Stimulated activated CD4-positive, alpha-beta T cell treated with anti-CD3 and anti-CD28 coated beads, Interleukin-15, amount 100 ng/mL, for 24 hours (primary cell): ENCODE measurements at places on chromosomes 11 and 22.

- no peak for DNase-seq
Measured at GRCh38 chr11:16911186-16911585, 103.0 kb downstream of the PLEKHA7 start.

GRCh38 chr11:36014898-36015665 lies 71.2 kb downstream of the LDLRAD3 start:
- no peak for DNase-seq

GRCh38 chr11:46099963-46100316 lies 21.3 kb downstream of the PHF21A start:
- DNase-seq, result no peak

DNA sequence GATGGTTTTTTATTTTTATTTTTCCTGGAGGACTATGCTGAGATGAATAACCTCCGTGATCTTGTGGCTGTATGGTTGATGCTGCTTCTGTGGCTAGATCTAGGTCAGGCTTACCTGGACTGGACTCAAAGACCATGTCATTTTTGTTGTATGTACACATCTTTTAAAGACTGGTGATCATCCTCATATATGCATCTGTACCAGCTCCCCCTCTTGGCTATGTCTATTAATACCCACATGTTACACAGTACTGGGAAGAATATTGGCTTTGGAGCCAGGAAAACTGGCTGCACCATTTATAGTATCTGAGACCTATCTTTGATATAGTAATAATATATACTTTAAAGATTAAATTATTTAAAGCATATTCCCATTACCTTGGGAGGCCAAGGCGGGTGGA lies 18.4 kb upstream of the PITPNB start:
- DNase-seq, result no peak

- DNase-seq, result no peak
Measured at GRCh38 chr11:115391160-115391559, 113.1 kb downstream of the CADM1 start.

DNA sequence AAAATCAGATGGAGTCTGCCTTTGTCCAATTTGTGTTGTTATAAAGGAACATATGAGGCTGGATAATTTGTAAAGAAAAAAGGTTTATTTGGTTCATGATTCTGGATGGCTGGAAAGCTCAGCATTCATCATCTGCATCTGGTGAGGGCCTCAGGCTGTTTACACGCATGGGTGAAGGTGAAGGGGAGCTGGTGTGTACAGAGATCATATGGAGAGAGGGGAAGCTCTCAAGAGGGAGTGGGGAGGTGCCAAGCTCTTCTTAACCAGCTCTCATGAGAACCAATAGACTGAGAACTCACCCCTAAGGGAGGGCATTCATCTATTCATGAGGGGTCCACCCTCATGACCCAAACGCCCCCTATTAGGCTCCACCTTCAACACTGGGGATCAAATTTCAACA lies 40.0 kb downstream of the NEU3 start:
- DNase-seq, result no peak

- no peak for DNase-seq
Measured at GRCh38 chr11:69489746-69490365, 8.4 kb downstream of the LINC01488 start.

GRCh38 chr11:69192301-69192721 lies 36.6 kb downstream of the SMIM38 start:
- no peak for DNase-seq

DNA sequence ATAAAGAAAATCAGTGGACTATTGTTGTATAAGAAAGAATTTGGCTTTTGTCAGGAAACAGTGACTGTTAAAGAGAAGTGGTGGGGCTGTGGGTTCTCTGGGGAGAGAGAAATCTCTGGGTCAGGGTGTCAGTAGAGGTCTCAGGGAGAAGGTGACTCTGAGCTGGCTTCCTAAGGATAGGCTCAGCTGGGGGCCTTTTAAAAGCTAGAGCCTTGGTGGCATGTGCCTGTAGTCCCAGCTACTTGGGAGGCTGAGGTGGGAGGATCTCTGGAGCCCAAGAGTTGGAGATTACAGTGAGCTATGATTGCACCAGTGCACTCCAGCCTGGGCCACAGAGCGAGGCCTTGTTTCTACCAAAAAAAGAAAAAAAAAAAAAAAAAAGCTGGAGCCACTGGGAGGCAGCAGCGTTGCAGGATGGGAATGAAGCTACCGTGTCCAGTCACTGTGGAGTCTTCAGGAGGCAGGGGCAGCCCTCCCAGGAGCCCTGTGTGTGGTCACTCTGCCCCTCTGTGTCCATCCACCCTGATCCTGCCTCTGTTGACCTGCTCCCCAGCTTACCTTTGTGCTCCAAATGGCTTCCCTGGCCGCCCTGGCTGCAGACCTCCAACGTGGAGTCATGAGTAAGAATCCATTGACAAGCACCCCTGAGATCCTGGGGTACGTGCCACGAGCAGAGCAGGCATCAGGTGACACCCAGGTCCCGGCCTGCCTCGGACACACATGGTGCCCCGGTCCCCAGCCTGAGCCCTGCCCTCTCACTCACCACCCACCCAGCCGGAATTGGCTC lies 5.4 kb upstream of the MIF start:
- DNase-seq, result no peak

GRCh38 chr11:33588056-33588455 lies 112.6 kb downstream of the C11orf91 start:
- DNase-seq, result no peak

DNA sequence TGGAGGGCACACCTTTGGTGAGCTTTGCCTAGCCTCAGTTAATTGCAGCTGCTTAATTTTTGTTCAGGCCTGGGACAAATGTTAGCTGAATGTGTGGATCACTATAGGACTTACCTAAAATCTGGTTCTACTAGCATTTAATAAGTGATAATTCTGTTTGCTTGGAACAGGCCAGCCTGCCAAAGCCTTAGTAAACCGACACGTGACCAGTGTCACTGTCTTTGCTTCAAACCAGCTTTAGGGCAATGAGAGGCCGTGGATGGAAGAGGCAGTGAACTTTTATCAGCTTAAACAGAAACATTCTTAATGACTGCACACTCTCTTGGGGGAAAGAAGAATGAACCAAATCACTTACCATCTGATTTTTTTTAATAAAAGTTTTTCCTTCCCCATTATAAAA lies 10.8 kb downstream of the PARVA start:
- no peak for DNase-seq

GRCh38 chr11:117828611-117829368 lies 4.2 kb upstream of the FXYD2 start:
- peak; percentile 90 for DNase-seq

DNA sequence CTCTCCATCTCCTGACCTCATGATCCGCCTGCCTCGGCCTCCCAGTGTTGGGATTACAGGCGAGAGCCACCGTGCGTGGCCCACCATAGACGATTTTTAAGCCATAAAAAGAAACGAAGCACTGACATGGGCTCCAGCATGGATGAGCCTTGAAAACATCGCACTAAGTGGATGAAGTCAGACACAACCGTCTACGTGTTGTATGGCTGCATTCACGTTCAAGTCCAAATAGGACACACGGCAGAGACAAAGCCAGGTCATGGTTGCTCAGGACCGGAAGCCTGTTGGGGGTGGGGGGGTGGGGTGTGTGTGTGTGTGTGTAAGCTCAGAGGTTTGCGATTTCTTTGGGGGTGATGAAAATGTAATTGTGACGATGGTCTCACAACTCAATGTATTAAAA lies 10.0 kb downstream of the RRP7A start:
- DNase-seq, result no peak

GRCh38 chr22:17769013-17769715 lies 5.1 kb downstream of the BID start:
- DNase-seq, result no peak

DNA sequence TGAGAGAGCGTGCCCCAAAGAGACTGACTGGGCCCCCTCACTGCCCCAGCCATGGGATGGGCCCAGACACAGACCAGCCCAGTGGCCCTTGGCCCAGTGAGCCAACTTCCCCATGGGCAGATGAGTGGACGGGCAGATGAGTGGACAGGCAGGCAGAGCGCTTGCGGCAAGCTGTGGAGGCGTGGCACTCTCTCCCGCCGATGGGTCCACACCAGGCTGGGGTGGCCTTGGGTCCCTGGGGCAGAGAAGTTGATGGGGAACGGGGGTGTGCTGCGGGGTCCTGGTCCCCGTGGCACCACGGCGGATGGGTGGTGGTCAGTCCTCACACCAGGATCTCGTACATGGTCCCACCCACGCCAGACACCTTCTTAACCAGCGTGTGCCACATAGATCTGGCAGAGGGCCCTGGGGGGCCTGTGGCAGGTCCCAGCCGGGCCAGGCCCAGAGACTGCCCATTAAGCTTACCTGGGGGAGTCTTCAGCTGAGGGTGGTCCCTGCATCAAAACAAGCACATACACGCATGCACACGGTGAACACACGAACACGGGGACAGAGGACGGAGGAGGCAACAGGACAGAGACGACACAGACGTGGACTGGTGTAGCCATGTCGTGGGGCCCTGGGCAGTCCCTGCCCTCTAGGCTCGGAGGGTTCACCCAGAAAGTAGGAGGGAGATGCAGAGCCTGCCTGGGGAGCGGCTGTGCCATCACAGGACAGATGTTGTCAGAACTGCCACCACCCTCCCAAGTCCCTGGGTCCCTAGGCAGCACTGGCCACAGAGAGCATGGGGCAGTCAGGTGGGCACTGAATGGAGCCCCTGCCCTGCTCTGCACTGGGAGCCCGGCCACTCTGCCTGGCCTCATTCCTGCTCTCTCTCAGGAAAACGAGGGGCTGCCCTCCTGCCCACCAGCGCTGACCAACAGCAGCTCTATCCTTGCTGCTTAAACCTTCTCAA lies 182.2 kb downstream of the IGLL1 start:
- DNase-seq, result no peak

GRCh38 chr22:20395907-20396287 lies 1.9 kb downstream of the ZNF74 start:
- DNase-seq, result no peak

DNA sequence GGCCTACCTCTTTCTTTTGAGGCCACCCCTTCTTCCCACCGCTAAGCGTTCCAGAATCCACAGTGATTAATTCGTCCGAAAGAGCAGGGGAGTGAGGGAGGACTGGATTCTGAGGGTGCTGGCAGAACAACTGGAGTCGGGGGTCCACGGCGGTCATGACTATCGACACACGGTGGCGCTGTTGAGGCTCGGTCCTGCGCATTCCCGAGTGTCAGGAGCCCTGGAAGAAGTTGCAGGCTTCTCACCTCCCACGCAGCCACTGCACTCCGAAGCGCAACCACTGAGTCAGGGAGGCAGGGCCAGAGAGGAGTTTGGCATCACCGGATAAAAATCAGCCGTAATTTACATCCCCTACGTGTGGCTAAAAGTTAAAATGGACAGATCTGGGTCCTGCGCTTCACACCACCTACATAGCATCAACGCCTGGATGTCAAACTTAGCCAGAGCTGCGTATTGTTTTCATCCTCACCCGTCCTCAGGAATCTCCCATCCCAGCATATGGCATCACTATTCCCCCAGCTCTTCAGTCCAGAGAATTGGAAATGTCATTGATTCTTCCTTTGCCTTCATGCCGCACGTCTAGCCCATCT lies 10.7 kb upstream of the CTSF start:
- peak; percentile 92 for DNase-seq

GRCh38 chr11:88103337-88104206 lies 71.7 kb downstream of the RAB38 start:
- DNase-seq, result peak; percentile 14

DNA sequence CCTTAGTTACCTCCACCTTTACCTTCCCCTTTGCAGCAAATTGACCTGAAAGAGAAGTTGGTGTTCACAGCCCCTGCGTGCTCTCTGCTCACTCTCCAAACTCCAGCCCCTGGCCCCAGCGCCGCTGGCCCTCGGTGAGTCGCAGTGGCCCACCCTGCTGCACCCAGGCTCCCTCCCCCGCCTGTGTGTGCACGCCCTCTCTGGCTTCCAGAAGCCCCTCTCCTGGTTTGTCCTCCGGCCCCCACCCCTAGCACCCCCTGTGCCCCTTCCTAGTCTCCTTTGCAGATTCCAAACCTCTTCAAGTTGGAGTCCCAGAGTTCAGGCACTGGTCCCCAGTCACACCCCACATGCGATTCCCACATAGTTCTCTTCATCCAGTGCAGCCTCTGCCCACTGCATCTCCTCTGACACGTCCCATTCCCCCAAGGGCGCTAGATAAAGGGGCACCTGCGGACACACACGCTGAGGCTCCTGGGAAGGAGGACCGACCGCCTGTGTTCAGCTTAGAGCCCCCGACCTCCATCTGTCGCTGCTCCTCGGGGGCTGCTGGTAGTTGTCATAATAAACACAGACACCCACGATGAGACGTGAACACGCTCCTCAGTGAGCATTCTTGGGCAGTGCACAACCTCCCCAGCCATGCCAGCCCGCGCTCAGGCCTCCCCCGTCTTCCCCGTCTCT lies 1.5 kb upstream of the PHRF1 start:
- peak; percentile 37 for DNase-seq

DNA sequence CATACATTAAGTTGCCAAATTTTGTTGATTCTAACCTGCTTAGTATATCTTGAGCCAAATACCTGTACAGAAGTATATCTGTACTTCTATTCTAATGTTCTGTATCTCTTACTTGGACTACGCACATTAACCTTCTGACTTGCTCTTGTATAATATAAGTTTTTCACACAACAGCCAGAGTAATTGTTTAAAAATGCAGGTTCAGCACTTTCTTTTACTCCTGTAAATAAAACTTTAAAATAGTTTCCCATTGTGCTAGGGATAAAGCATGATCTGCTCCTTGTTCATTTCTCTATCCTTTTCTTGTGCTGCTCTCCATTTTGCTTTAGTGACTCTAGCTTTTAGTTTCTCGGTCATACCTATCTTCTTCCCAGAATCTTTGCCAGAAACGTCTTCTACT lies 48.3 kb downstream of the DYNC2H1 start:
- DNase-seq, result no peak

GRCh38 chr11:32033067-32033466 lies 57.8 kb upstream of the RCN1 start:
- no peak for DNase-seq

DNA sequence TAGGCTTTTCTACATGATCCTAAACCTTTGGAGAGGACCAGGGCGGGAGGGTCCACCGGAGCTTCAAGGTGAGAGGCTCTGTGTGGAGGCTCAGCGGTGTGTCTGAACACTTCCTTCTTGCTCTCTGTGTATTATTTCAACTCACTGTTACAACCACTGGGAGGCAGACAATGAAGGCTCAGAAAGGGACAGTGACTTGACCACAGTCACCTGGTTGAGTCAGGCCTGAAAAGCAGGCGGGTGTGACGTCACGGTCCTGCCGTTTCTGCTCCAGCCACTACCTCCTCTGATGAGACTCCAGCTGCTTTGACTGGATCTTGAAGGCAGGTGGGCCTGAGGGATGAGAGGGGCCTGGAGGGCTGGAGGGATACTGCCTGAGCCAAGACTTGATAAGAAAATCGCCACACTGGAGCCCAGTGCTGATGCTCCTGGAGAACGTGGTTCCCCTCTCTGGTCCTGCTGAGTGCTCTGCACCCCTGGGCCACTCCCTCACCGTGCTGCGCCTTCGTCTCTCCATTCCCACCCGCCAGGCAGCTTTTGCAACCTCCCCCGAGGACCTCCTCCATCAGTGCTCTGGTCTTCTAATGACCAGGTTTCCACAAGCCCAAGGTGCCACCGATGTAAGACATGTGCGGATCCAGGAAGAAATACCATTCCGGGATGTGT lies 27.9 kb downstream of the KCNC1 start:
- DNase-seq, result no peak

GRCh38 chr22:43847376-43848289 lies 14.7 kb downstream of the SULT4A1 start:
- DNase-seq, result no peak
